Activated CD8-positive, alpha-beta T cell treated with anti-CD3 and anti-CD28 coated beads for 36 hours (primary cell): ENCODE measurements at places on chromosomes 2 and 18. TPM values are rescaled to one million over a fixed set of nuclear protein-coding genes. Genes with fewer than 3 reads are reported as not detected.

DNA sequence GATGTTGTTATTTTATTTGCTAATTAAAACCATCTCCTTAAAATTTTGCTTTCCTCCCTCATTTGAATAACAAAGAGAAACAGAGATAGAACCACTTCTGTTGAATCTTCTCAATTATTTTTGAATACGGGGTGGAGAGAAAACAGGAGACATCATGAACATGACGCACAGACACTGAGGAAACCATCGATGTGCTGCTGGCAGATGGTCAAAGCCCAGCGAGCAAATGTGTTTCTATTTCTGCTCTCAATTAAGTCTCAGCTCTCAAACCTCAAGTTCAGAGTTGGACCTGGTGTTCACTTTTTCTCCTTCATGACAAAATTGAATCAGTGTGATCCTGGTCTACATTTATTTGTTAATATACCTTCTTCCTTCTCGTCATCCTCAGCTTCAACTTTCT lies 36.1 kb upstream of the TWIST2 start:
- no peaks in the 10 kb centered on the region for H3K36me3 ChIP-seq
- peaks cover 16% of the 10 kb centered on the region for H3K27me3 ChIP-seq
- no peak overlapping the region for H3K4me3 ChIP-seq
- DNase-seq: no peak
- no peak overlapping the region for H3K27ac ChIP-seq
- H3K4me1 ChIP-seq: no peaks in the 10 kb centered on the region

GRCh38 chr2:100350661-100351185 lies 28.4 kb upstream of the LONRF2 start:
- H3K4me3 ChIP-seq: no peak overlapping the region
- H3K36me3 ChIP-seq: no peaks in the 10 kb centered on the region
- no peak for DNase-seq
- no peaks in the 10 kb centered on the region for H3K4me1 ChIP-seq

GRCh38 chr2:67394734-67395133 lies 2.4 kb upstream of the ETAA1 start:
- H3K4me3 ChIP-seq: no peak overlapping the region
- H3K4me1 ChIP-seq: peaks cover 3% of the 10 kb centered on the region
- H3K27me3 ChIP-seq: no peaks in the 10 kb centered on the region
- DNase-seq: no peak
- no peak overlapping the region for H3K27ac ChIP-seq

- H3K4me1 ChIP-seq: peaks cover 4% of the 10 kb centered on the region
- no peak overlapping the region for H3K27ac ChIP-seq
- no peaks in the 10 kb centered on the region for H3K27me3 ChIP-seq
- H3K36me3 ChIP-seq: no peaks in the 10 kb centered on the region
- H3K4me3 ChIP-seq: no peak overlapping the region
These were observed 200.6 kb downstream of the CTIF start for GRCh38 chr18:48739266-48740067.

DNA sequence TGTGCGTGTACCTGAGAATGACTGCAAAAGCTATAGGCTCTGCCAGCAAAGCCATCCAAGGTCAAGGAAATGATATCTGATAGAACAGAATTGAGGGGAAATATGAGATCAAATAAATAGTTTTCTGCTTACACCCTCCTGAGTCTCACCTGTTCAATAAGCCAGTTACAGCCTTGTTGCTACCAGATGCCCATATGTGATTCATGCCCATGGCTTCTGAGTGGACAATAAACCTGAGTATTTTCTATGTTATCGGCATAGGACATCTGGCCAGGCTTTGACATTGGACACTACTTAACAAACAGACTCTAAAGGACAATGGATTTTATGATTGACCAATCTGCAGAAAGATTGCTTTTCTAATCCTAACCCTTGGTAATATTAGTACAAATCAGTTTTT lies 297.9 kb downstream of the LRATD1 start:
- no peak overlapping the region for H3K27ac ChIP-seq
- peaks cover 10% of the 10 kb centered on the region for H3K27me3 ChIP-seq
- H3K4me3 ChIP-seq: no peak overlapping the region
- H3K36me3 ChIP-seq: no peaks in the 10 kb centered on the region

Gene SLC38A11
- total RNA-seq: not detected

Gene OSR1
- total RNA-seq: not detected

Gene KIAA2012
- total RNA-seq: not detected

Gene NYAP2
- not detected for total RNA-seq

Gene C2orf66
- not detected for total RNA-seq
